Stimulated activated CD8-positive, alpha-beta memory T cell treated with anti-CD3 and anti-CD28 coated beads, Interleukin-2, amount 100 ng/mL, for 48 hours (primary cell): ENCODE measurements at places on chromosomes 3 and 15.
A peak's percentile ranks its signal among the peaks of the same experiment; 100 is the strongest.

- no peak for DNase-seq
Observed at GRCh38 chr15:55786341-55786740, 43.4 kb upstream of the PRTG start.

GRCh38 chr3:44430466-44430865 lies 47.0 kb downstream of the ZNF445 start:
- no peak for DNase-seq

- DNase-seq = no peak
Observed at GRCh38 chr15:69082554-69082953, 68.1 kb downstream of the NOX5 start.

- DNase-seq = no peak
Observed at GRCh38 chr15:63913336-63913735, 79.6 kb upstream of the HERC1 start.

- no peak for DNase-seq
Observed at GRCh38 chr3:195540511-195540910, 2.6 kb downstream of the PPP1R2 start.

- no peak for DNase-seq
Observed at GRCh38 chr15:89119489-89120478, 31.5 kb downstream of the ABHD2 start.

DNA sequence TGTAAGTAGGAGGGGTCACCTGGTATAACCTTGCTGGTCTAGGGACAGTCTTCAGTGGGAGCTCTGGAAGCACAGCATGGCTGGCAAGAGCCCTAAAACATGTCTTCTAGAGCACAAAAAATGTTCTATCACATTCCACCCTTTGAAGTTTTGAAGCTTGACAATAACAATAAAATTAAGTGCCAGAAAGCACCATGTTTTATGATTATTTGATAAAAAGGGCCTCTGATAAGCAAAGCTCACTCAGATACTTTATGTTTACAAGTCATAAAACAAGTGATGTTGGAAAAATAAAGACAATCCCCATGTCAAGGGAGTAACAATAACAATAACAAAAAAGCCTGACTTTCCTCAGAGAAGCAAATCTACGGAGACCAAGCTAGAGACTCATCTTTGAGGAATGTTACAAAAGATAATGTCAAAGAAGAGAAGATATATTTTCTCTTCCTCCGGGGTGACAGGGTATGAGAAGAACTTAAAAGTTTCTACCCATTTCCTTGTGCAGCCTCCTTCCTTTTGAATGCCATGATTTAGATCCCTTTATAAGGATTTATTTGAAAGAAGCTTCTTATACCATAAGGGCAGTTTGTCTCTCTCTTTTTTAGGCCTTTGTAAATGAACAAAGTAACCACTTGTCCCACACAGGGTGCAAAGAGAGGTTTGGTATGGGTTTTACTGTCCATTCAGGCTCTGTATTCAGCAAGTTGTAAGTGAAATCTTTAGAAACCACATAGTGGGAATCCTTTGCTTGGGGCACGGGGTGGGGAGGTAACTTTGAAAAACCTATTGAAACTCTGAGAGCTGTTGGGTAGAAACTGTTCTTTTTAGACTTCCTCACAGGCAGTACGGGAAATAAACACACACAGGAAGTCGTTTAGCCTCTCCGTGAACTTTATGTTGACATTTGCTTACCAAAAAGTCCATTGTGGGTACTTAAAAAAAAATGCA lies 109.6 kb upstream of the RBMS3 start:
- no peak for DNase-seq

- no peak for DNase-seq
Observed at GRCh38 chr3:190446573-190447279, 3.0 kb downstream of the TMEM207 start.

DNA sequence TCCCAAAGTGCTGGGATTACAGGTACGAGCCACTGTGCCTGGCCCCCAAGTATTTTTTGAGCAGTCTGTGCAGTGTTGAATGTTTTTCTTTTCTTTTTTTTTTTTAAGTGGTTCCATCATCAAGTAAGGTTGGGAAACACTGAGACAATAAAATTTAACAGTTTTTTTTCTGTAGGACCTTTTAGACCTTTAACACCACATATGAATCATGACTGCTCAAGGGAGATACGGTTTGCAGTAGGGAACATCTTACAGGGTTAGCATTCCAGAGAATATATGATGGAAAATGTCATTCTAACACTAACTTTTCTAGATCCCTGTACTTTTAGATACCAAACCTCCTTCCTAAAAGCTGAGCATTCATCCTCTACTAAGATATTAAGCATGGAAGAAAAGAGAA lies 41.7 kb downstream of the SNX4 start:
- DNase-seq = no peak

DNA sequence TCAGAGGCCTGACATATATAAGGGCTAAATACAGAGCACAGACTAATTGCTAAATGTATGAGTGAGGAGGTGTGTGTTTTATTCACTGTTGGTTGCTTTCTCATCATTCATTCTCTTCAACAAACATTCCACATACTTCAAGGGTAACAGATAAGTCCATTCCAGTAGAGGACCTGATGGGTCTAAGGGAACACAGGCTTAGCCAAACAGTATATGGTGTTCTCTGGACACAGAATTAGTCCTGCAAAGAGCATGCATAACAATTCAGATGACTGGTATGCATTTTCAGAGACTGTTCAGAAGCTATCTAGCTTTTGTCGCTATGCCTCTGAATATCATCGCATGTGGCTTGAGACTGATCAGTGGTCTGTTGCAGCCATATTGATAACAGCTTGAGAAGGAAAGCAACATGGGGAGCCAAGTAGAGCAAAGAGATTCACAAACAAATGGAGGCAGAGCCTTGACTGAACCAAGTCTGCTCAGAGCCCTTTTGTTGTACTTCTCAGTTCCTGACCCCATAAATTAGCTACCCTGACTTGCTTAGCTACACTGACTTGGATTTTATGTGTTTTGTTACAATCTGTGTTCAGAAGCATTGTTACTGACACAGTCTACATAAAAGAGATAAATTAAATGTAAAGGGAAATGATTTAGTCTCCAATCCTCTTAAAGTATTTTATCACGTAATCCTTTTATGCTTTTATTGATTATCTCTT lies 1178.7 kb downstream of the ROBO1 start:
- DNase-seq = no peak

GRCh38 chr15:83396101-83396500 lies 51.0 kb upstream of the SH3GL3 start:
- no peak for DNase-seq

- no peak for DNase-seq
Observed at GRCh38 chr3:127677541-127678314, 5.0 kb downstream of the ABTB1 start.

- no peak for DNase-seq
Observed at GRCh38 chr15:72421484-72421883, 23.4 kb downstream of the TMEM202 start.

GRCh38 chr3:23193831-23194230 lies 9.3 kb upstream of the UBE2E2 start:
- no peak for DNase-seq

GRCh38 chr3:151631946-151632345 lies 101.8 kb upstream of the AADACL2 start:
- no peak for DNase-seq

GRCh38 chr15:70508561-70509281 lies 254.6 kb downstream of the UACA start:
- no peak for DNase-seq

- no peak for DNase-seq
Observed at GRCh38 chr3:190826018-190826417, 36.5 kb downstream of the GMNC start.

GRCh38 chr15:65305150-65305758 lies 777 bp downstream of the RNU5B-1 start:
- DNase-seq = no peak

GRCh38 chr3:189883113-189883753 lies 237.5 kb downstream of the P3H2 start:
- no peak for DNase-seq

- DNase-seq = no peak
Observed at GRCh38 chr3:46954178-46954577, 22.4 kb downstream of the CCDC12 start.

DNA sequence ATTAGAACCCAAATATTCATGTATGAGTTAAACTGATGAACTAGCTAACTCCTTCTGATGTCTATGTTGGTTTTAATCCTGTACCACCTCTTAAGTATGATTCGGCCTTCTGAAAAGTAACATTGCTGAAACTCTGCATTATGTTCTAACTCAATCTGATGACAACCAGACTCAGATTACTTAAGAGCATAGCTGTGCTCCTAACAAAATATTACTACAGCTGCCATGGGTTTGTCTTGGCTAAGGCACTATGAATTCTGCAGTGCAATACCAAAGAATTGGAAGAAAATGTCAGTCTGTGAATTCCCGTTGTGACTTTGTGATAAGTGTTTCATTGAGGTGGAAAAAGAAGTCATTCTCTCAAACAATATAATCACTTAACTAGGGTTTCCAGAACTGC lies 224.4 kb downstream of the ZMAT3 start:
- DNase-seq = no peak

GRCh38 chr3:12286927-12287726 lies 1.7 kb upstream of the PPARG start:
- DNase-seq = no peak

DNA sequence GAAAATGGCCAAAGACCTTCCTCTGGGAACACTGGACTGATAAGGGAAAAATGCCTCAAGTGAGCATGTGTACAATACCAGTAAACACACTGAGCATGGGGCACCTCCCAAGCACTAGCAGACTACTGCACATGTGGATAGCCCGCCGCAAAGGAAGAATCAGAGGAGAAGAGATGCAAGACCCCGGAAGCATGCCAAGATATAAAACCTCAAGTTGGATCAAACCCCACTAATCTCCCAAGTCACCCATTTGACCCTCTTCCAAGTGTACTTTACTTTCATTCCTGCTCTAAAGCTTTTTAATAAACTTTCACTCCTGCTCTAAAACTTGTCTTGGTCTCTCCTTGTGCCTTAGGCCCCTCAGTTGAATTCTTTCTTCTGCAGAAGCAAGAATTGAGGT lies 121.1 kb upstream of the PLAAT1 start:
- no peak for DNase-seq

- no peak for DNase-seq
Observed at GRCh38 chr3:88141458-88142083, 8.2 kb upstream of the C3orf38 start.

- DNase-seq = no peak
Observed at GRCh38 chr3:116394365-116394764, 50.9 kb downstream of the LSAMP start.

GRCh38 chr15:89904519-89904918 lies 8.2 kb downstream of the ARPIN start:
- DNase-seq = no peak

DNA sequence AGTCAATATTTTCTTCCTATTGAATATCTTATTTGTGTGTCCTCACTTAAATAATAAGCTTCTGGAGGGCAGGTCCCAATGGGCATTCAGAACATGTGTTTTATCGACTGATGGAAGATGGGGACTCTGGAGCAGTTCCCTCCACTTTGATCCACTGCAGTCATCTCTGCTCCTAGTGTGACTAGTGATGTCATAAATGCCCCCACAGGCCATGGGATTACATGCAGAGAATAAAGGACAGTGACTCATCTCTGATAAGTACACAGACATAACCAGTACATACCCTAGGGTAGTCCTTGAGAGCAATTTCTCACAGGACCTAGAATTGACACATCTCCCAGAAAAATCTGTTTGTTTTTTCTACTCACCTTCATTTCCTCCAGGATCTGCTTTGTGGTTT lies 49.4 kb upstream of the FMN1 start:
- no peak for DNase-seq

- DNase-seq = no peak
Observed at GRCh38 chr15:91142106-91142744, 42.2 kb downstream of the SV2B start.

- DNase-seq = no peak
Observed at GRCh38 chr3:38758557-38758956, 57.5 kb downstream of the SCN10A start.

GRCh38 chr3:112675349-112675748 lies 34.4 kb upstream of the CCDC80 start:
- DNase-seq = no peak

DNA sequence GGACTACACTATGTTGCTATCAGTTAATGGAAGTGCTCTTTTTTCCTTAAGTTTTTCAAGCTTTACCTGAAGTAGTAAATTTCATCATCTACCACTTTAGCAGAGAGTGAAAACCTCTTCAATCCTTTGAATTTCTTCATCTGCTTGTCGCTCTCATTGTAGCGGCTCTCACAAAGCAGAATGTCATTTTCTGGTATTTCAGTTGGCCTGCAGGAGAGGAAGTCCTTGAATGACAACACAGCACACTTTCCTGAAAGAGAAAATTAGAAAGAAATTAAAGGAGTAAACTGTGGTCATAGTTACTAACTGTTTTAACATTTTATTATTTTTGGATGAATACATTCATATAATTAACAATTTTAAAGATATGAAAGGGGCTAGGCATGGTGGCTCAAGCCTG lies 27.6 kb downstream of the UQCC5 start:
- DNase-seq = no peak

GRCh38 chr3:49724586-49724985 lies 835 bp upstream of the GMPPB start:
- DNase-seq = no peak

DNA sequence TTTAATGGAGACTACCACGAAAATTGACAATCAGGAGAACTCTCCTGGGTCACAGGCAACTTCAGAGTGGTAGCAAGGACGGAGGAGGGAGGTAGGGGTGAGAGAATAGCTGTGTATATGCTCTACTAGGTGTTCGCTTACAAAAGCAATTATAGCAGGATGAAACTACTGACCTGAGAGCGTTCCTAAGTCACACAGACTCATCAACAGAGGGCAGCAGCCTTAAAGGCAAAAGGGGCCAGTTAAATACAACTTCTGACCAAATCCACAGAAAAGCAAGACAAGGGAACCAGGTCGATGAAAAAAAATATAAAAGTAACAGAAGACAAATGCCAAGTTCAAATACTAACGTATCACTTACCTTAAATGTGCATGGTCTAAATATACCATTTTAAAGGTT lies 894.6 kb downstream of the PLOD2 start:
- no peak for DNase-seq

DNA sequence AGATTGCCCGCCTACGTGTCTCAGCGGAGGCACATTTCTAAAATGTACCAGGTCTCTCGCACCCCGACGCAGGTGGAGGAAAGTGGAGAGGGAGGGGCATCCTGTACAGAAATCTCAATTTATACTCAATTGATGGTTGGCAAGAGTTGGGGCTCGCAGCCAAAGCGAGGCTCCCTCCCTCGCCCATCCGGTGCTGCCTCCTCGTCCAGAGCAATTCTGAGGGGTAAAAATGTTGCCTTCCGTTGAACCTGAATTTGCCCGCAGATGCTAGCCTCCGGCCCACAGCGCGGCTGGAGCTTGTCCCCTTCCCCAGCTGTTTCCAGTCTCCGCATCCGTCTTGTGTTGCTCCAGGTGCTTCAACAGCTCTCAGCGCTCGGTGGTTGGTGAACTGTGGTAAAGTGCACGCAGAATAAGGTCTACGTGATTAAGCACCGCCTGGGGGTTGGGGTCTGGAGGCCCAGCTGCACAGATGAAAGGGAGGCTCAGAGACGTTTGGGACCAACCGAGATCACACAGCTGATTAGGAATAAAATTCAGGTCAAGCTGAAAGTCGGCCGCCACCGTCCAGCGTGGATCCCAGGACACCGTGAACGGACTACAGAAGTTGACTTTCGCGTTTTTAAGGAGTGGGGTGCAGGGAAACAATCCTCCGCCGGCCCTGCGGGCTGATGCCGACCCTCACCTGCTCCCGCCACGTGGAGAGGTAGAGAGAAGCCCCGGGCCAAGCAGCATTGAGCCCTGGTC lies 846 bp upstream of the POLG start:
- no peak for DNase-seq

GRCh38 chr3:3209714-3210113 lies 30.2 kb upstream of the CRBN start:
- no peak for DNase-seq

GRCh38 chr15:88331291-88331690 lies 74.8 kb upstream of the NTRK3 start:
- peak; percentile 58 for DNase-seq
